ENCODE measurements at places on chromosomes 3 and 15.

- DNase-seq: no peak
Observed at GRCh38 chr3:175200391-175201095, 341.4 kb downstream of the NAALADL2 start.

DNA sequence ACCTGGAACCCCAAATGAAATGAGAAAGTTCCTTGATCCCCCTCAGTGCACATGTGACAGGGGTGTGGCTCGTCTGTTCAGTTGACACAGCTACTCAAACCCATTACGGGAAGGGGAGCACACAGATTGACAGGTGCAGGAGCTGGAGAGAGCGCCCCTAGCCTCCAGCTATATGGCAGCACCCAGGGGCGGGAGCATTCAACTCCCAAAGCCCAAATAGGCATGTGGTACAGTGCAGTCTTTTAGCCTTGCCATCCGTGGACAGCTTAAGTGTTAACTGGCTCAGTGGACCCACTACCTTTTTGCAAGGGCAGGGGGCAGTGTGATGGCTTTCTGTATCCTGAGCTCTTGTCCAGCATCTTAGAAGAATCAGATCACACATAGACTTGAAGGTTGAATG, 1374.2 kb upstream of the ALCAM start:
- DNase-seq: no peak

- DNase-seq: no peak
Observed at GRCh38 chr3:48928679-48929078, 10.0 kb downstream of the ARIH2 start.

GRCh38 chr15:97652041-97652440, 308.5 kb upstream of the ARRDC4 start:
- DNase-seq: no peak

DNA sequence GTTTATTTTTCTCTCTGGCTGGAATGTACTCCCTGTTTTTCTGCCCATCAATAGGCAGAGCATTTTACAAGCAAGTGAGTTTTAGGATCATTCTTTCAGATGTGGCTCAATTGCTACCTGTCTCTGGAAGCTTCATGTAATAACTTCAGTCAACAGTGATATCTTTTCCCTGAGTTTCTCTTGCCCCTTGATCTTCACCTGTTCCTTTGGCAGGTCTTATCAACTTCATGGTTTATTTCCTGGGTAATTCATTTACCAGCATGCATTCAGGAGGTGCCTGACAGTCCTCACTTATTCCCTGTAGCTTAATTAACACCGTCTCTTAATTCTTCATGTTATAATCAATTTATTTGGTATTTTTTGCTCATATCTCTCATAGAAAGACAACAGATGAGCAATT, 184.8 kb upstream of the CTDSPL start:
- no peak for DNase-seq

GRCh38 chr3:140586311-140586710, 91.6 kb upstream of the TRIM42 start:
- DNase-seq: no peak

DNA sequence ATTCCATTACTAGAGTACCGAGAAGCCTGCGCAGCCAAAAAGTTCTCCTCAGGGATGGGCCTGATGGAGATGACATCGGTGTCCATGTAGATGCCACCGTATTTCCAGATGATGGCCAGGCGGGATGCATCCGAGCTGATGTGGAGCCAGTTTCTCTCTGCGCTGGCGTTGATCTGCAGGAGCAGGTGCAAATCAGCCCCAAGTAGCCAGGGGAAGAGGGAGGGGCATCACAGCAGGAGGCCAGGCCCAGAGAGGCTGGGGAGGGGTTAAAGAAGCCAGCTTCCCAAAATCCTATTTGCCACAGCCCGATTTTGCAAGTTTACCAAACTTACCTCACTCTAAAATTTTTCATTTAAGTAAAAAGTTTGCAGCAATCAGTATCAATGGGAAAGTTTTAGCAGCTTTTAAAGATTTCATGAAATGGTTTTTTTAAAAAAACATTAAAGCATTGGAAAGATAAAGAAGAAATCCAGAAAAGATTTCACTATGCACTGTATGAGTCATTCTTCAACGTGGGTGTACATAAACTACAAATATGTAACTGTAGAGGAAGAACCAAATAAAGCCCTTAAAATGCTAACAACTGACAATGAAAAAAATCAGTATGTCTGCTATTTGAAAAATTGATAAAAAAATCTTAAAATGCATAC, 7.4 kb downstream of the A4GNT start:
- no peak for DNase-seq

DNA sequence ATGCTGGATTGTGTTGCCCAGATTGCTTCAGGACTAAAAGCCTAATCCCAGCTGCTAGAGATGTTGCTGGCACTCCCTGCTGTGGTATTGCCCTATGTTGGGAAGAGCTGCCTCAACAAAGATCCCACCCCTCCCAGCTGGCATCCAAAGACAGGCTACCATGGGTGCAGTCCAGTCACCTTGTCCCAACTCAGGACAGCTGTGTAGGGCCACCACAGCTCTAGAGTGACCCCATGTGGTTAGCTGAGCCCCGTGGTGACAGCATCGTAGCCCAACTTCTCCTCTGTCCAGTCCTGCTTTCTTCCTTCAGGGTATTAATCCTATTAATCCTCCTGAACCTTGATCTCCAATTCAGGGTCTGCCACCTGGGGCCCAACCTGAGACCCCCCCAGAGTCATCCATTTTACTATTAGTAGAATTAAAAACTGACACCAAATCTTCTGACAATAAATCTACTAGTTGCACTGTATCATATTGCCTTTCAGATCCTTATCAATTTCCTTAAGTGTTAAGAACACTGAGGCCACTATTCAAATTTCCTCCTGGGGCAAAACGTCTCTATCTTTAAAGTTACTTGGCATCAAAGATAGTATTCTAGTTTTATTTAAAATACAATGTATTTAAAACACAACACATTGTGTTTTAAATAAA, 83.5 kb downstream of the AQP9 start:
- DNase-seq: no peak

DNA sequence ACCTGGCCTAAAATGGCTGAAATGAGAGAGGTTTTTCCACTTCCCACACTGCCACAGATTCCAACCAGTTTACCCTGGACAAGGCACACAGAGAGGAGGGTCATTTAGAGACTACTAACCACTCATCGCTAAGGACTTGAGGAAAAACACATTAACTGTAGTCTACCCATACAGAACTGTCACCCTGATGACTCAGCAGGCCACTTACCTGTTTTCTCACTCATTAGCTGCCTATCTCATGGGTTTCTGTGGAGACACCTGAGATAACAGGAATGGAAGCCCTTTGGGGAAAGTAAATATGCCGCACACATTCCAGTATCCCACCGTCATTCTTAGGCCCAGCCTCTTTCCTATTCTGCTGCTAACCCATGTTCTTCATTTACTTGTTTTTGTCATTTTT, 50.0 kb downstream of the ABCC5 start:
- DNase-seq: no peak

GRCh38 chr15:62119227-62119864, 45.7 kb downstream of the C2CD4B start:
- peak; percentile 68 for DNase-seq

- no peak for DNase-seq
Observed at GRCh38 chr3:146380046-146380445, 89.3 kb downstream of the PLSCR2 start.

DNA sequence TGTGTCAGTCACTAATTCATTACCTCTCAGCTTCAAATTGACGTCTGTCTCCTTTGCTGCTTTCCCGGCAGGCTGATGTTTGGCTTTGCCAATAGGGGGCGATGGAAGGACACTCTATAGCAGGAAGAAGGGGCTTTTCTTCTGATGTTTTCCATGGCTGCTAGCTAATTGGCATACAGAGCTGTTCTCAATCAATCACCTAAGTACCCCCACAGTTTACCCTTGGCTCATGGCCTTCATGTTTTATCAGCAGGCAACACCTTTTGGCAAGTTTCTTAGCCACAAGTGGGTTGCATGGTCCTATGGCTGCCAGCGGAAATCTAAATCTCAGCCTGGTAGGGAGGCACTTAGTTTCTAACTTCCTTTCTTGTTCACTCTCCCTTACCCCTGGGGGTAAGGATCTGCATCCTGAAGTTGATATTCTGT, 45.0 kb downstream of the ESYT3 start:
- peak; percentile 9 for DNase-seq

DNA sequence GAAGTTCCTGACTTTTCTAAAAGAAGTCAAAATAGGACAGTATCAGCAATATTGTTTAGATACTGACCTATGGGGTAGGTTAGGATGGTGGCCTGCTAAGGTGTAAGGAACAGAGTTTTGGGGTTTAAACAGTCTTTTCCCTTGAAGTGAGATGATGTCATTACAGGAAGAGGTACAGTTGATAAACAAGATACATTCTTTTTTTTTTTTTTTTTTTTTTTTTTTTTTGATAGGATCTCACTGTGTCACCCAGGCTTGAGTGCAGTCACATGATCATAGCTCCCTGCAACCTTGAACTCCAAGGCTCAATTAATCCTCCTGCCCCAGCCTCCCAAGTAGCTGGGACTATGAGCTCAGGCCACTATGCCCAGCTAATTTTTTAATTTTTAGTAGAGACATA, 33.3 kb downstream of the SLC25A36 start:
- DNase-seq: no peak

DNA sequence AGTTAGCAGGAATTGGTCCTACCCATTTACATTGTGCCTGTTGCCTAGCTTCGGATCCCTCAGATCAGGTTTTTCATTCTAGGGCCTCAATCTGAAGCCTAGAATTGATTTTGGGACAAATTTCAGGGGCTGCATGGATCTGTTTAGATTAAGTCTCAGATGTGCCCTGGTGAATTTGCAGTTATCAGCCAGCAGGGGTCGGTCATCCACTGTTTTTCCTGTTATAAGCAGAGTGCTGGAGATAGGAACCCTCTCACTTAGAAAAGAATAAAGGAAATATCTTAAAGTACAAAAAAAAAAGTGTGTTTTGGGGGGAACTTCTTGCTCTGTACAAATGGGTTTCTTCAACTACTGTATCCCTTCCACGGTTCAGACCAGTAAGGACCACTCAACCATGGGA, 212.5 kb downstream of the BCHE start:
- DNase-seq: no peak

Data from astrocyte of the cerebellum (primary cell).